ENCODE measurements at places on chromosomes 13 and 19.

GRCh38 chr19:13078897-13079541 is 23.6 kb downstream of the LYL1 start:
- no peak for DNase-seq

DNA sequence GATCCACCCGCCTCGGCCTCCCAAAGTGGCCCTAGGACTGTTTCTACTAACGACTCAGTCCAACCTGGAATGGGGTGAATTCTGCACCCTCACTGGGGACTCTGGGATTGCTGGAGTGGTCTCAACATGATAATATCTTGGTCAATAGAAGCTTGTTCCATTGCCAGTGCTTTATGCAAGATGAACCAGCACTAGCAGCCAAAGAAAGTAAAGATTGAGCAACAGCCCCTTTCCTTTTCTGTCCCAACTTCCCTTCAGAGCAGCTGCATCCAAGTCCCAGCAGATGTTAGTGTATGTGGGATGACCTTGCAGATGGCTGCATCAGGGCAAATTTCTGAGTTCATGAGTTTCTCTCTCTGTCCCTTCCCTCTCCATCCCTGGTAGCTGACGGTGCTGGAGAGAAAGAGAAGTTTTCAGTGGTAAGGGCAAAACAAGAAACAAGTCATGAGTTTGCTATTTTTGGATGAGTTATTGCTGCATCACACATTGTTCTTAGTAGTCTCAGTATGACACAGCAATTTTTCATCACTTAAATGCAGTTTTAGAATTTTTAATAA is 183.6 kb upstream of the EDNRB start:
- no peak for DNase-seq

DNA sequence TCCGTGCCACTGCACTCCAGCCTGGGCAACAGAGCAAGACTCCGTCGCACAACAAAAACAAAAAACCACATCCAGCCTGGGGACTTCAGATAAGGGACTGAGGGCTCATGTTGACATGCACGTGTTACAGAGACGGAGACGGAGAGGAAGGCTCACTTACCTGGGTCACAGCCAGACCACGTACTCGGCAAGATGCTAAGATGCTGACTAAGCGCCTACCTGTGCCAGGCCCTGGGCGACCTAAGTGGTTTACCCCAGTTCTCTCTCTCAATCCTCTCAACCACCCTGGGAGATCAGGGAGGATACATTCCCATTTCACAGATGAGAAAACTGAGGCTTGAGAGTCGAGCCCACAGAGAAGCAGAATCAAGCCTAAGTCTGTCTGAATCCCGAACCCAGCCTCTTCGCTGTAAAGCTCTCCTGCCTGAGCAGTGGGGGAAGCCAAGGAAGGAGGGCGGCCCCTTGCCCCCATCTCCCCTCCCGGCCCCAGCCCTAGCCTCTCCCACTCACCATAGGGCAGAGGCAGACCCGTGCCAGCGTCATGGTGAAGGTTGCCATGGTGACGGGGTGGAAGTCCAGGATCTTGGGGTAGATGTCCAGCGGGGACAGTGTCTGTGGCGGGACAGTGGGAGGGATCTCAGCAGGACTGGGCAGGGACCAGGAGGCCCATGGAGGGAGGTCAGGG is 13.5 kb downstream of the ERCC2 start:
- DNase-seq, result no peak

- DNase-seq, result no peak
These were observed 290.8 kb downstream of the FOXO1 start for GRCh38 chr13:40375489-40376171.
